ENCODE measurements at places on chromosomes 7 and 10. TPM values are rescaled to one million over a fixed set of nuclear protein-coding genes. Genes with fewer than 3 reads are reported as not detected.

The FRG2B gene
- total RNA-seq, result not detected

The SORBS1 gene
- 0.49 TPM for total RNA-seq

The FAM180A gene
- total RNA-seq, result 34.4 TPM

The ATG9B gene
- 0.16 TPM for total RNA-seq

The GCC1 gene
- 25.3 TPM for total RNA-seq

The WDR11 gene
- 76.7 TPM for total RNA-seq

The BEND7 gene
- total RNA-seq, result 4.9 TPM

The CDHR1 gene
- under 0.01 TPM for total RNA-seq

The GRM3 gene
- not detected for total RNA-seq

The ASB13 gene
- total RNA-seq, result 33.4 TPM

The PDLIM1 gene
- 36.8 TPM for total RNA-seq

The NUPR2 gene
- total RNA-seq, result not detected

The FOXP2 gene
- total RNA-seq, result 13.1 TPM

The CAV2 gene
- total RNA-seq, result 113 TPM

All from hair follicle dermal papilla cell (primary cell).